GM10248 (cell line): ENCODE measurements at places on chromosomes 2 and 18.

DNA sequence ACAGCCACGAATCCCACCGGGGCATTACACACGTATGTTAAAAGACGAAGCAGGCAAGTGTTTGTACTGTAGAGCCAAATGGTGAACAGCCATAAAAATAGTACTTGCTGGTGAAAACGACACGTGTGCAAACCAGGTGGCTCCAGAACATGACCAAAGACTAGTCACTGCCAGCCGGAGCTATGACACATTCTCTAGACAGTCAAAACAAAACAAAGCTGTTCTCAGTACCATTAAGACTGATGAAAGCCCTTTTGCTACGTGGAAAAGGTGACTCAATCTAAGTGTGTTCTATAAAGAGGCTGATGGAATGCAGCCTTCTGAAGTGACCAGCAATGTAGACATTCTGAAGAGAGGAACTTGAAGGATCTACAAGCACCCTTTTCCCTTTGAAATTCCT, 367.7 kb upstream of the NETO1 start:
- DNase-seq: peak; percentile 50

DNA sequence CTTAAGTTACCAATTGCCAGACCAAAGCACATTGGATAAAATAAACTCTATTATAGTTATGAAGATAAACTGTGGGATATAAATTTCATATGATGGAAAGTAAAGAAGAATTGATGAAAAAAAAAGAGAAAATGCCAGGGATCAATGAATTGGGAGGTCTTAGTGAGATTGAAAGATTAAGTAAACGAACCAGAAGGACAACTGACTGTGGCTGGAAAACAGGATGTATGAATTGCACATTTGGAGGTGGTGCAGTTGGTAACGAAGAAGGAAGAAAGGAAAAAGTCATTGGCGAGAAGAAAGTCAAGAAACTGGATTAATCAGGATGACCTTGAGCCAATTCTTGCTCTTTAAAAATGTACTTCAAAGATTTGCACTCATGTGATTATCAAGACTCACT, 166.7 kb downstream of the NCK2 start:
- no peak for DNase-seq

- DNase-seq: no peak
These were observed 1070.3 kb downstream of the SUCLG1 start for GRCh38 chr2:83388804-83389203.

- peak; percentile 85 for DNase-seq
These were observed 9.4 kb downstream of the KHK start for GRCh38 chr2:27095745-27096651.

GRCh38 chr2:36462311-36462935, 106.8 kb downstream of the CRIM1 start:
- no peak for DNase-seq

GRCh38 chr2:17101596-17101995, 416.6 kb downstream of the RAD51AP2 start:
- DNase-seq: no peak

DNA sequence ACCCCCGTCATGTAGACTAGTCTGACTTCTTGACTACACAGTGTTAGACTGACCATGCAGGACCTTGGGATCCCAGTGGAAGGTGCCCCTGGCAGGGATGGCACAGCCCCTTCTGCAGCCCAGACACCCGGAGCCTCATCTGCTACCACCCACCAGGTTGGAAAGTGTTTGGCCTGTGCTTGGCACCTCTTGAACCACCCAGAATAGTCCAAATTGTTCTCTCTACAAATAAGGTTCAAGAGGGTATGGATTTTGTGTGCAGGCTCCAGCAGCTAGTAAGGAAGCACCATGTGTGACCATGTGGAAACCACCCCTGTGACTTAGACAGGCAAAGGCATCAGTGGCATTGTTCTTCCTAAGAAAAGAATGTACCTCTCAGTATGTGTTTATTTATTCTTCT, 18.4 kb downstream of the L3MBTL4 start:
- DNase-seq: no peak

DNA sequence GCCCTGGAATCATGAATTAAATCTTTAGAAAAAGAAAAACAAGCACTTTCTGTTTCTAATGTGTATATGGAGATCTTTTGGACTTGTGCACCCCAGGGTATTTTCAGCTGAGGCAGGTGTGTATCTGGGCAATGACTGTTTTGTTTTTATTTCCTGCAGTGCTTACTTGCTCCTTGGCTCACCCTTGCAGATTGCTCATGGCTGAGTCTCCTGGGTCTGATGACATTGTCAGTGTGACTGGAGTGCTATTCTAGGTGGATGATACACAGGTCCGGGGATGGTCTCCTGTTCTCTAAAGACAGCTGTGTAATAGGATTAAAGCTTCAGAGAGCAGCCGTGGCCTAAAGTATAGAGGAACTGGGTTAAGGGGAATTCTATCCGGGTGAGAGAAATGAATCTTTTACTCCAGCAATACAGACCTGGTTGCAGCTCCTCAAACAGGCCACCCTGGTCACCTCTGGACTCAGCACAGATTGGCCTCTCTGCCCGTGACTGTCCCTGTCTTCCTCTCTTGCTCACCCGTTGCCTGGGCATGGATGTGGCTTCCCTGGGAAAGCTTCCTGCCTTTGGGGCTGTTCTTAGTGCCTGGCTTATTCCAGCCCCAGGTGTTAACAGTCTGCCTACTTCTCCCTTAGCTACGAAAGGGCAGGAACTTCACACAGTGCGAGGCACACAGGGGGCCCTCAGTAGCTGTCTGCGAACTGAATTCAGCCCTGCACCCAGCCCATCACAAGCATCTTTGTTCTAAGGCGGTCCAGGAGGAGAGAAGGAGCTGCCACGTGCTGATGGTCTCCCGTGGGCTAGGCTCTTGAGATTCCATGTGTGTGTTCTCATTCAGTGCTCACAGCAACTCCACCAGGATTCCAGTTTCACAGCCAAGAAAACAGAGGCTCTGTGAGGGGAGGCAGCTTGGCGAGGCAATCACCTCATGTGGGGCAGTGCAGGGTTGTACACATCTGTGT, 84.3 kb downstream of the ACOXL start:
- no peak for DNase-seq

- DNase-seq: no peak
These were observed 123.8 kb downstream of the ERBB4 start for GRCh38 chr2:212414767-212415211.

DNA sequence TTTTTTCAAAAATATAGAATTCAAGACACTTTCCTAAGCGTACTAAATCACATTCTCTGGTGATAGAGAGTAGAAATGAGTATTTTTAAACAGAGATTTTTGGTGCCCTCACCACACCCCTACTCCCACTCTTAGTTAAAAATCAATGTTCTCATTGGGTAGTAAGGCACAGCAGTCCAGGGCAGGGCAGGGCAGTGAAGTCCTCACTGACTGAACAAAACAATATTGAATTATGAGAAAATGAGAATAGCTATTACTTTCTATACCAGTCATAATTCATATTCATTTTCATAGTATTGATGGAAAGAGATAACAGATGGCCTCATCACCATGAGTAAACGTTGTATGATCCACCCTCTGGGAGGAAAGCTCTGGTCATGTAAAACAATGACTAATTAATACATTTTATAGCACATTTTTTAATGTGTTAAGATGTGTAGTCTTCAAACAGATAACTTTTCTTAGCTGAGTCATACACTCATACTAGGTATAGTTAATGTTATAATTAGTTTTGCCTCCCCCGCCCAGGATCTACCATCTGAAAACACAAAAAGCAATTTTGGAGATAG, 686.1 kb downstream of the KCNJ3 start:
- DNase-seq: no peak

DNA sequence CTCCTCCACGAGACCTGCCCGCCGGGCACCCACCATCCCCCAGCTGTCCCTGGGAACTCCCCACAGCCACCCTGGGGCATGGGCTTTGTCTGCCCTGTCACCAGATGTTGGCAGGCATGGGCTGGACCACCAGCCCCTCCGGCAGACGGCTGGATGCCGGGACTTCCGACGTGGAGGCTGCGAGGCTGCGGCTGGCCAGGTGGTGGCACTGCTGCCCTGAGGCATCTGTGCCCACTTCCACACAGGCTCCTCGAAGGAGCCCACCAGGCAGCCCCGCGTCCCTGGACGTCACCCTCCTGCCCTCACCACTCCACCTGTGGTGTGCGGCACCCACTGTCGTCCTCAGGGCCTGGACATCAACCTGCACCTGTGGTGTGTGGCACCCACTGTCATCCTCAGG, 319.9 kb upstream of the SALL3 start:
- DNase-seq: no peak

DNA sequence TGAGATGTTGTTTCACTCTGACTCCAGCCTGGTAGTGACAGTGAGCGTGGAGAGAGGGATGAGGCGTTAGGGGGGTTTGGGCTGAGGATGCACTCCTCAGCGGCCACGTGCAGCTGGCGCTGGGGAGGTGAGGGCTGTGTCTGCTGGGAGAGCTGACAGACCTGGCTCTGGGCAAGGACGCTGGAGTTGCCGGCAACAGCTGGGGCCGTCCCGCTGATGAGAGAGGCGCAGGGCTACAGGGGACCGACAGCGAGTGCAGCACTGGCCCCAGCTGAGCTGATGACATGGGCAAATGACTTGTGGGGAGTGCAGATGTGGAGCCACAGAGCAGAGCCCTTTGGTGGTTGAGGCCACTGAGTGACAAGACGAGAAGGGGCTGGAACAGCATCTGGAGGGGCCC, 38.4 kb downstream of the COA5 start:
- no peak for DNase-seq

DNA sequence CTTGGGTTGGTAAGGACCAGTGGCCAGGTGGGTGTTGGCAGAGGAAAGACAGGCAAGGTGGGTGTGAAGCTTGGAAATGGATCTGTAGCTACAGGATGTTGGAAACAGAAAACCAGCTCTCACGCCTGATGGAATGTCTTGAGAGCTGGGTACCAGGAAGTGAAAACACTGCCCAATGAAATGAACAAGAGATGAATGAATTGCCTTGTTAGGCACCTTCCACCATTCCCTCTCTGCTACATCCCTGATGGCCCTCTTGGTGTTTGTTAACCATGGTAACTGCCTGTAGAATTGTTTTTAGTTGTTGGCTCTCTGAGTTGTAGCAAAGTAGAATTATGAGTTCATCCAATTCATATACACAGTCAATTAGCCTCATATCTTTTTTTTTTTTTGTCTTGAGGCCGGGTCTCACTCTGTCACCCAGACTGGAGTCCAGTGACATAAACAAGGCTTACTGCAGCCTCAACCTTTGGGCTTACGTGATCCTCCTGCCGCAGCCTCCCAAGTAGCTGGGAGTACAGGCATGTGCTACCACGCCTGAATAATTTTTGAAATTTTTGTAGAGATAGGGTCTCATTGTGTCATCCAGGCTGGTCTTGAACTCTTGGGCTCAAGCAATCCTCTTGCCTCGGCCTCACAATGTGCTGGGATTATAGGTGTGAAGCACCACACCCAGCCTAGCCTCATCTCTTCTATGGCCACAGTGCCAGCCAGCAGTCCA, 9.5 kb downstream of the KCMF1 start:
- DNase-seq: no peak

DNA sequence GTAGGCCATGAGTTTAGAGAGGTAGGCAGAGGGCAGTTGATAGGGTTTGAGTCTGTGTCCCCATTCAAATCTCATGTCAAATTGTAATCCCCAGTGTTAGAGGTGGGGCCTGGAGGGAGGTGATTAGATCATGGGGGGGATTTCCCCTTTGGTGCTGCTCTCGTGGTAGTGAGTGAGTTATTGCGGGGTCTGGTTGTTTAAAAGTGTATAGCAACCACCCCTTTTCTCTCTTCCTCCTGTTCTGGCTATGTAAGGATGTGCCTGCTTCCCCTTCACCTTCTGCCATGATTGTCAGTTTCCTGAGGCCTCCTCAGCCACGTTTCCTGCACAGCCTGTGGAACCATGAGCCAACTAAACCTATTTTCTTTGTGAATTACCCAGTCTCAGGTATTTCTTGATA, 25.5 kb downstream of the MARCHF4 start:
- no peak for DNase-seq

DNA sequence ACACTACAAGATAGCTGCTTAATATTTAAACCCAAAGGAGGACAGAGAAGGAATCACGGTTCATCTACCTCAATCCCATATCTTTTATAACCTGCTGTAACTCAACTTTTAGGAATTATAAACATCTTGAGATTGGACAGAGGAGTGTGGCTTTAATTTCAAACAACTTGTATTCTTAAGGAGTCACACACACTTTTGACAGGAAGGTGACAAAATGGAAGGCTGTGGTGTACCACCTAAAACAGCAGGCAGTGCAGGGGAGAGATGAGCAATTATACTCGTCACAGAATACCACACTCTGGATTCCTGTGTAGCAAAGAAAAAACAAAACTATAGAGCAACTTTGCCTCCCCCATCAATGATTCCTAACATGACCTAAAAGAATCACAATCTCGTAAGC, 194.8 kb downstream of the ZEB2 start:
- DNase-seq: no peak

DNA sequence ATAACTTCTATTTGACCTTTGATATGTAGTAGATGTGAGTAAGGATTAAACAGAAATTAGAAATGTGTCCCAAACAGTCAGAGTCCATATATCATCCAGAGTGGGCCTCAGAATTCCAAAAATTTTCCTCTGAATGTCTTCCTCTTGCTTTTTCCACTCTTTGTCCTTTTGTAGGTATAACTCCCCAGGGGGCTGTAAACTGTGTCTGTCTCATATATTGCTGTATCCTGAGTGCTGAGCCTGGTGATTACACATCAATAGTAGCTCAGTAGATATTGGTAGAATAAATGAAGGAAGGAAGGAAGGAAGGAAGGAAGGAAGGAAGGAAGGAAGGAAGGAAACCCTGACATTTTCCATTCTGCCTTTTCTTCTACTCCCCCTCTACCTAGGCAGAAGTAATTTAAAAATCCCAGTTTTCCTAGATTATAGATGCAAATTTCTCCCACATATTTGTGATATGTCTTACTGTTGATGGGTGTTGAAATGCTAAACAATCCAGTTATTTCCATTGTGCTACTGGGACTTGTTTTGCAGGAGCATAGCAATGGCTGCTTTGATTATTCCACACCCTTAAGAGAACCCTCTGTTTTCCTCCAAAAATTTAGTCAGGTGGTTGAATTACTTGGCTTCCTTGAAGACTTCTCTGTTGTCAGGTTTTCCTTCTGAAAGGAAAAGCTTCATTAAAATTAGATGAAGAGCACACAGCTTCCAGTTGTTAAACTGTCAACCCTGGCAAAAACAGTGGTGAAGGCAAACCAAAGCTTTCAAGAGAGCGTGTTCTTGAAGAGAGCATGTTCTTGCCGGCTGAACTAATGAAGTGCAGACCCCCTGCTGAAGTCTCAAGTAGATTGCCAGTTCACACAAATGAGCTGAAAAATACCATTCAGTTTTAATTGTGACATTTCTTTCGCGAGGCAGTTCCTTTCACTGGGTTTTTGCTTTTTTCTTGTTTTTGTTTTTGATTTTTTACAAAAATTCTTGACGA, 147.8 kb downstream of the KCNE4 start:
- no peak for DNase-seq

GRCh38 chr2:231170055-231170454, 28.4 kb upstream of the ARMC9 start:
- no peak for DNase-seq

GRCh38 chr18:57910817-57911216, 107.7 kb upstream of the ATP8B1 start:
- peak; percentile 38 for DNase-seq

- DNase-seq: no peak
These were observed 50.1 kb upstream of the TCF7L1 start for GRCh38 chr2:85083092-85083491.

GRCh38 chr2:46445556-46445955, 33.8 kb upstream of the TMEM247 start:
- DNase-seq: no peak

- no peak for DNase-seq
These were observed 2.2 kb downstream of the RBM45 start for GRCh38 chr2:178114462-178114861.

GRCh38 chr2:70984576-70985282, 6.3 kb downstream of the ANKRD53 start:
- peak; percentile 89 for DNase-seq
